ENCODE measurements at places on chromosomes 12 and 14.
A peak's percentile ranks its signal among the peaks of the same experiment; 100 is the strongest.

- no peak for DNase-seq
Observed at GRCh38 chr12:18799561-18799960, 61.6 kb downstream of the CAPZA3 start.

DNA sequence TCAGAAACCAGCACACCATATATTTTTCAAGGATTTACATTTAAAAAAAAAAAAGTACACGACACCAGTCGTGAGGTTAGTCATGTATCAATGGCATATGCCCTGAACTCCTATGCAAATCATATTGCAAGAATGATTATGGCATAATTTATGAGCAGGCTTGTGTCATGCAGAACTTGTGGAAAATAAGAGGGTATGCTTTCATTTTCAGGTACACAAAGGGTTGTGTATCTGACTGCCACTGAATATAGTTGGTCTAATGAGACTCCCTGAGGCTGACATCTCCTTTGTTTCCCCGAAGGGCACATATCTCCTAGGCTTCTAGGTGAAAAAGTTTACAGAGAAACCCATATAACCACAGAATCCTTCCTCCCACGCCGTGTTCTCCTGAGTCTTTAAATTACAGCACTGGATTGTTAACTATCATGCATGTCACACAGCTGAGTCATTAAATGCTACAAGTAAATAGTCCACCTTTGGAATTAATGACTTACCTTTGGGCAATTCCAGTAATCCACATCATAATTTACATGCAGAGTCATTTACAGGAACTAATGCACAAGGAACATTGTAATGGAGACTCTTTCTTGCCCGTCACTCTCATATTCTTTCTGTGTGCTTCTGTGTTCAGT is 356.7 kb upstream of the DIO2 start:
- DNase-seq = no peak

DNA sequence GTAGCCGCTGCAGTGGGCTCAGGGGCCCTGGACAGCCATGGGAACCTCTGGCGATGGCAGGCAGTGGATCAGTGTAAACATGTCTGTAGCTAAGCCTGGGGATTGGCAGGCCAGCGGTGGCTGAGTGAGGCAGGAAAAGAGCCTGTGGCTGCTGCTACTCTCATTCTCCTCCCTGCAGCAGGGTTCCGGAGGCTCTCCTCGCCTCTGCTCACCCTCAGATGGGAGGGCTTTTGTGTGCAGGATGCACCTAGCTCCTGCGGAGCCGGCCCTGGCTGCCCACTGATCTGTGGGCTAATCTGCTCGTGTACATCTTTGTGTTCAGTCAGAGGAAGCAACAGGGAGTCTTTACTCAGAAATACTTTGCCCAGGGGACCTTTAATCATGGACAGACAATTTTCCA is 59.5 kb downstream of the GALNT8 start:
- no peak for DNase-seq

- no peak for DNase-seq
Observed at GRCh38 chr12:91017511-91018263, 12.9 kb upstream of the EPYC start.

- DNase-seq = no peak
Observed at GRCh38 chr12:64255249-64255648, 33.2 kb upstream of the KICS2 start.

DNA sequence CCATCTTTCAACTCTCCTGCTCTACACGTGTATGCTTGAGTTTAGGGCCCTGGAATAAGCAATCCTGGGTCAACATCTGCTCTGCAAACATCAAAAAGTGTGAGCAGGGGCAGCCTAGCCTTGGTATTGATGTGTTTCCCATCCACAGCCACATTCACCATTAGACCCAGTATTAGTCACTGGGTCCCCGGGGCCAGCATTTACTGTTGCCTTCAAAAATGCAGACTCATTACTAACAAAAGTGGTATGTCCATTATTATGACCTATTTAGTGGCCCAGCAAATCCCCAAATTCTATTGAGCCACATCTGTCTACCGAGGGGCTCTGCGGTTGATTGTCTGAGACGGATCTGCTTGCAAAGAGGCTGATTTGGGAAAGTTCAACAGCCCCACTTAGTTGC is 661.8 kb downstream of the DIO2 start:
- DNase-seq = no peak

GRCh38 chr12:39237004-39237403 is 205.9 kb downstream of the KIF21A start:
- DNase-seq = no peak

GRCh38 chr12:116194935-116195431 is 82.5 kb downstream of the MED13L start:
- DNase-seq = no peak

- DNase-seq = peak; percentile 48
Observed at GRCh38 chr12:94644141-94644979, 6.0 kb downstream of the TMCC3 start.

GRCh38 chr12:126681676-126682075 is 1585.3 kb upstream of the TMEM132C start:
- no peak for DNase-seq

DNA sequence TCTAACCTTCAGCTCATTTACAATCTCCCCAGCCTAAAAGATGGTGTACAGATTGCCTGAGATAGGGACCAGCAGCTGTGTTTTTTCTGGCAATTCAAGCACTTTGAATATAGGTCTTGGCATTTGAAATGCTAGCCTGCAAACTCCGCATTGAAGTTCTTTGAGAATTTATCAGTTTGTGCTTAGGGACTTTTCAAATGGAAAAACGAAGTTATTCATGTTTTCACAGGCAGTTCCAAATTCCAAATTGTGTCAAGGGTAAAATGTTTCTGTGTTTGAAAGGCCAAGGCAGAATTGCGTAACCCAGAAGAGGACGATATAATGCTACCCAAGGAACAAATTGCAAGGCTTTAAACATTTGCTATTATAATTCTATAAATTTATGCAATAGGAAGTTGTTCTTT is 168.9 kb upstream of the RASSF8 start:
- no peak for DNase-seq

DNA sequence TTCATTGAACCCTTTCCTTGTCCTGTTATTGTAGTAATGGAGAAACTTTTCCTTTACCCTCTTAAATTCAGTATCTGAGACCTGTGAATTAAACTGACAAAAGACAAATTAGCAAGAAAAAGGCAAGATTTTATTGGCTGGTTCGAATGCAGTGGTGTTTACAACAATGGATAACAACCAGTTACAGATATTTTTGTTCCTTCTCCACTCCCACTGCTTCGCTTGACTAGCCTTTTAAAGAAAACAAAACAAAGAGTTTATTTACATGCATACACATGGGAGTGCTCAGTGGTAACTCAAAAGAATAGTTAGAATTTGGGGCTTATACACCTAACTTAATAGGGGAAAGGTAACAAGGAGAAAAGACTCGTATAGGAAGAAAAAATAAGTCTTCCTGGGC is 37.0 kb upstream of the HECTD1 start:
- DNase-seq = no peak

- no peak for DNase-seq
Observed at GRCh38 chr14:72679141-72679535, 214.8 kb downstream of the DPF3 start.

DNA sequence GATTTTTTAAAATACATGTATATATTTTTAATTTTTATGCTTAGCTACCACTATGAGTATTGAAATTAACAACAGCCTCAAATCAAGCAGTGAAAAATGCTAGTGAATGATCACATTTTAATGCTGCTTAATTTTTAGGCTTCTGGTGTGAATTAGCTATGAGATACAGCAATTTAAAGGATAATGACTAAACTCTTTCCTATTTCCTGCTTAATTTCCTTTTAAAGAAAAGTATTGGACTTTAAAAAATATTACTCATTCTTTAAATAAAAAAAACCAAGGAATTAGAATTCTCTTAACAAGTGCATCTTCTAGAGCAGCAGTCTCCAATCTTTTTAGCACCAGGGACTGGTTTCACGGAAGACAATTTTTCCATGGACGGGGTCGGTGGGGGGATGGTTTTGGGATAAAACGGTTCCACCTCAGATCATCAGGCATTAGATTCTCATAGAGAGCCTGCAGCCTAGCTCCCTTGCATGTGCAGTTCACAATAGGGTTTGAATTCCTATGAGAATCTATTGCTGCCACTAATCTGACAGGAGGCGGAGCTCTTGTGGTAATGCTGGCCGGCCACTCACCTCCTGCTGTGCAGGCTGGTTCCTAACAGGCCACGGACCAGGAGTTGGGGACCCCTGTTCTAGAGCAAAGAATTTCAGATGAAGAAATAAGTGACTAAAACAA is 18.6 kb upstream of the NTN4 start:
- no peak for DNase-seq

GRCh38 chr12:119208626-119209061 is 29.9 kb downstream of the HSPB8 start:
- no peak for DNase-seq

DNA sequence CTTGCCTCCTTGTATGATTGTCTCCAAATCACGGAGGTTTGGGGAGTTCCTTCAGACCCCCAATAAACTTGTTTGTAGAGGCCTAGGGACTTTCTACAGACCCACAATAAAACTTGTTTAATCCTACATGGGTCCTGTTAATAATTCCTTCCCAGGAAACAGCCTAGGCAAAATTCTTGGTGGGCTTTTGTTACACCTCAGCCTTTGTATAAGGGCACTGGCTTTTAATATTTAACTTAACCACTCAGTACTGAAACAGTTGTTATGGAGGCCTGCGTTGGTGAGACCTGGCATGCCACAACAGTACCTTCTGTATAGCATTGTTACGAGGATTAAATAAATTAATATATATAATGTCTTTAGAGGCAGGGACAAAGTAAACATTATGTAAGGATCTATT is 32.7 kb upstream of the FAR2 start:
- DNase-seq = no peak

- no peak for DNase-seq
Observed at GRCh38 chr12:11884706-11885105, 186.0 kb upstream of the BCL2L14 start.

- peak; percentile 77 for DNase-seq
Observed at GRCh38 chr14:76761136-76761959, at the start of gene VASH1. Gene VASH1, plus strand, starts transcription at chr14:76761468. Its CDS starts 1,354 bp downstream, at chr14:76762822.

DNA sequence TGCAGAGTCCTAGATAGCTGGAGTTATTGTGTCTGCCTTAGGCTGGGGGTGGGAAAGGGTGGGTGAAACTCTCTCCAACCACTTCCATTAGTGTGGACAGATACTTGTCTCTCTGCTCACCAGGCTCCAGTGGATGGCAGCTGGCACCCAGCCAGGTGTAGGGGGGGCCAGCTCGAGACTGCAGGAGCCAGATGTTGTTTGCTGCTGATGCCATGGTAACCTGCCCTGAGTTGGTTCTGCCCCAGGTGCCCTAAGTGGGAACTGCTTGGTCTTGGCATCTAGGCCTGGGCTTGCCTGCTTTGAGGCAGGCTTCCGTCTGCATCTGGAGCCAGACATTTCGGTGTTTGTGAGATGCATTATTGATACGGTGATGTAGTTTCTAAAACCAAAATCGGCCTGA is 82.2 kb downstream of the ADCK1 start:
- DNase-seq = no peak

- no peak for DNase-seq
Observed at GRCh38 chr12:94266796-94267536, 118.6 kb downstream of the PLXNC1 start.

DNA sequence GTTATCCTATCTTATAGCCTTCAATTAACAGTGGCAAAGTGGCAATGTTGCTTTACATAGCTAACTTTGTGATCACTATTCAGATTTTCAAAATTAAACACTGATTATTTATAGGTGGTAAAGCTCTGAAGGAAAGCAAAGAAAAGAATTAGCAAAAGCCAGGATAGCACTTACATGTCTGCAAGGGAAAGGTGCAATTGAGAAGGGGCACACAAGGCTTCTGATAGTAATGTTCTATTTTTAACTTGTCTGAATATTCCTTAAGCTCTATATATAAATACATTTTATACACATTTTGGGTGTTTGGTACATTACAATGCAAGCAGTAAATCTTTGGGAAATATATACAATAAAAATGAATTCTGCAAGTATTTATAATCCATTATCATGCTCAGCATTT is 10.9 kb downstream of the NAP1L1 start:
- DNase-seq = no peak

GRCh38 chr12:106873983-106874382 is 81.7 kb upstream of the TMEM263 start:
- no peak for DNase-seq

- peak; percentile 32 for DNase-seq
Observed at GRCh38 chr12:109134186-109134917, 18.0 kb downstream of the ACACB start.

DNA sequence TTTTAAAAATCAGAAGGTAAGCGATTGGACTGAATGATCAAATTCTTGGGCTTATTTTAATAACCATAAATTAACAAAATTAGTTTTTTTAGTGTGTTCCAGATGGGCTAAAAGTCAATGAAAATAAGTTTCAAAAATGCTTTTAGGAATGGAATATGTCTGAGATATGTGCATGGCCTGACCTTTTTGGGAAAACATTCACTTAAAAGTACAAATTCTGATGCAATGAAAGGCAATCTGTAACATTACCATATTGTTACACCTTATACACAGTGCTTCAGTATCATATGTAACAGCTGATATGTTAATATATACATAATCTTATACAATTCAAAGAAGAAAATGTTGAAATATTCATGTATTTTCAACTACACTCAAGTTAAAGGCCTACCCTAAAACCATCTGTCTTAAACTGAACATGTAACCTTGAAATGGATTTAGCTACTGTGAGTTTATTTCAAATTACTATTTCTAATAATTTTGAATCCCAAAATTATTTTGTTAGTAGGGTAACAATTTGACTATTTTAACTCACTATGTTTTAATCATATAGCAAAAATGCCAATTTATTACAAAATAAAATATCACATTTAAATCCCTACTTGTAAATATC is 84.8 kb downstream of the EEA1 start:
- no peak for DNase-seq

DNA sequence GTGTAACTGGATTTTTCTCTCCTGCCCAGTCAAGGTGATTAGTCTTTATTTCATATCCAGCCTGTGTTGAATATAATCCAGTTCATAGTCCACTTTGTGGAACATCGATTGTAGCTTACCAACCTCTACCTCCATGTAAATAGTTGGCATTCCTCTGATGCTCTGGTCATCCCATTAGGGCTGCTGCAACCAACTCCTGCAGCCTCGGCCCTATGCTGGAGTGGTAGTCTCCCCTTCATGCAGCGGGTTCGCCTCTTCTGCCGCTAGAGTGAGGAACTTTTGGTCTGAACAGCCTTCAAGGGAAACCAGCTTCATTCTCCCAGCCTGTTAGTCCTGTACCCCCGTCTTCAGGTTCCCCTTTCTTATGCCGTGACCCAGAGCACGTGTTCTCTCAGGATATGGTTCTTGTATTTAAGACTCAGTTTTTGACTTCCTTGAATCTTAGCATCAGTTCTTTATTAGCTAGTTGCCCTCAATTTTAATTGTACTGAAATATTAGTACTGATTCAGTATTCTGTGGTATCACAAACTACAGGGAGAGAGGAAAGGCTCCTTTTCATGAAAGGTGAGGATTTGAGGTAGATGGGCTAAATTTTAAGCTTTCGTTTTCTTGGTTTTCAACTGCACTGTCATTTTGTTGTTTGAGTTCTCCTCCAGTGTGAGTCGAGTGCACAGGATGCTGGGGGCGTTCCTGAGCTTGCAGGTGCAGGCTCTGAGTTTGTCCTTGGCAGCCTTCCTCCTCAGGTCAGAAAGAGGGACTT is 33.2 kb downstream of the ZNF664 start:
- DNase-seq = no peak

GRCh38 chr12:114625294-114625851 is 58.6 kb downstream of the TBX3 start:
- DNase-seq = peak; percentile 83
